ENCODE measurements at places on chromosomes 1 and 21. TPM values are rescaled to one million over a fixed set of nuclear protein-coding genes. Genes with fewer than 3 reads are reported as not detected.

GRCh38 chr1:29406814-29407213 lies 170.5 kb downstream of the PTPRU start:
- H3K27ac ChIP-seq: no peak overlapping the region
- no peaks in the 10 kb centered on the region for H3K4me1 ChIP-seq
- H3K36me3 ChIP-seq: no peaks in the 10 kb centered on the region
- DNase-seq: no peak
- H3K27me3 ChIP-seq: no peaks in the 10 kb centered on the region
- no peak overlapping the region for H3K4me3 ChIP-seq

Gene LEFTY1
- 7.3 TPM for polyA plus RNA-seq

DNA sequence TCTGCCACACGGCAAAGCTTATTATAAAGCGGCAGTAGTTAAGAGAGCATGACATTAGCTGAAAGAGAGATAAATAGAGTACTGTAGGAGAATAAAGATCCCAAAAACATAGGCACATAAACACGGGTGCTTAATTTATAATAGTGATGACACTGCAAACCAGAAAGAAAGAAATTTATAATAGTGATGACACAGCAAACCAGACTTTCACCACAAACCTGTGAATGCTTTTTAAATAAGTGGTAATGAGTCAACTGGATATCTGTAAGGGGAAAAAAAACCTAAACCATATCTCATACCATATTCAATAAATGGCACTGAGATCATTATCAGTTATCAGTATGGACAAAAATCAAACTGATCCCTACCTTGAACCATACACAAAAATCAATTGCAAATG lies 25.5 kb downstream of the USP1 start:
- no peak for DNase-seq
- H3K27me3 ChIP-seq: no peaks in the 10 kb centered on the region
- no peak overlapping the region for H3K27ac ChIP-seq
- H3K4me1 ChIP-seq: no peaks in the 10 kb centered on the region
- no peaks in the 10 kb centered on the region for H3K36me3 ChIP-seq
- H3K4me3 ChIP-seq: no peak overlapping the region

Gene TMEM200B
- polyA plus RNA-seq: 4.8 TPM

DNA sequence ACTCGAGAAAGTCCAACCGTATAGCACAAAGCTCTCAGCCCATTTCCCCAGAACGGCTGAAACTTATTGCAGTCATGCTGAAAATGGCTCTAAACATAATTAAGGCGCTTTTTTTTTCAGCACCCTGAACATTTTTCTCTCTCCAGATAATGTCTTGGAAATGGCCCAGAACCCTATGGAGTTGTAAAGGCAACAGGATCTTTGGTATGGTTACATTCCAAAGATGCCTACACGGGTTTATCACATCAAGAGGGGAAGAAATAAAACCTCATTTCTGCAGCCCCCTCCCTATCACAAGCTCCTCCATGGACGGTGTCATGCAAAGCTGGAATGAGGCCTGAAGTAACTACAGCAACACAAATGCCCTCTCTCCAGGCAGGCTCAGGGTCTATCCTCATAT lies 126.4 kb upstream of the GALNT2 start:
- no peak overlapping the region for H3K4me3 ChIP-seq
- no peaks in the 10 kb centered on the region for H3K27me3 ChIP-seq
- H3K27ac ChIP-seq: no peak overlapping the region
- H3K4me1 ChIP-seq: no peaks in the 10 kb centered on the region

DNA sequence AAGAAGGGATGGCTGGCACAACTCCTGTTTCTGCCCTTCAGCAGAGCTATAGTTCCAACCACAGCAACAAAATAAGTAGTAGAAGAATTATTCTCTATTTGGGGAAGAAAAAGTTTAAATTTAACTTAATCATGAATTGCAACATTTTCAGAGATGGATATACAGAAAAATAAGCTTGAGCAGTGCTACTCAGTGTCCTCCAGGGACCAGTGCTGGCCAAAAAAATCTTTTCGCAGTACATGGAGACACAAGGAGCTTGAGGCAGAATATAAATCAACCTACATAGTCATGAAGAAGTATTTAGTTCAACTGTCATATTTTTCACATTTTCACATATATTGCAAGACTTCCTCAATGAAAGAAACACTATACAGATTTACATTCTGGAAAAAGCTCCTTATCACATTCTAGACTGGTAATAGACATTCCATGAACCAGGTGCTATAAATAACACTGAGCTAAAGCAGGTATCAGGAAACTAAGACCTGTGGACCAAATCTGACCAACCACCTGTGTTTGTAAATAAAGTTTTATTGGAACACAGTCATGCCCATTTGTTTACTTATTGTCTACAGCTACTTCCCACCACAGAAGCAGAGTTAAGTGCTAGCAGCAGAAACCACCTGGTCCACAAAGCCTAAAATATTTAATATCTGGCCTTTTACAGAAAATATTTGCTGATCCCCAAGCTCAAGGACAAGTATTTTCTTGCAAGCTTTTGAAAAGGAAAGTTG lies 101.9 kb downstream of the RGS21 start:
- DNase-seq: no peak
- H3K4me1 ChIP-seq: no peaks in the 10 kb centered on the region
- no peaks in the 10 kb centered on the region for H3K27me3 ChIP-seq
- H3K4me3 ChIP-seq: no peak overlapping the region
- H3K27ac ChIP-seq: no peak overlapping the region

GRCh38 chr1:23200883-23201282 lies 16.4 kb downstream of the HTR1D start:
- H3K4me1 ChIP-seq: 0 out of 2 replicates have a peak, but pooled peaks cover 3% of the 10 kb centered on the region
- no peak overlapping the region for H3K4me3 ChIP-seq
- no peaks in the 10 kb centered on the region for H3K27me3 ChIP-seq
- no peaks in the 10 kb centered on the region for H3K36me3 ChIP-seq
- no peak for DNase-seq

Gene LYSMD1
- polyA plus RNA-seq: 2.5 TPM

- DNase-seq: no peak
- no peaks in the 10 kb centered on the region for H3K27me3 ChIP-seq
- H3K36me3 ChIP-seq: no peaks in the 10 kb centered on the region
- no peak overlapping the region for H3K27ac ChIP-seq
- no peak overlapping the region for H3K4me3 ChIP-seq
These were observed 22.5 kb downstream of the CAMK2N1 start for GRCh38 chr1:20463502-20463901.

DNA sequence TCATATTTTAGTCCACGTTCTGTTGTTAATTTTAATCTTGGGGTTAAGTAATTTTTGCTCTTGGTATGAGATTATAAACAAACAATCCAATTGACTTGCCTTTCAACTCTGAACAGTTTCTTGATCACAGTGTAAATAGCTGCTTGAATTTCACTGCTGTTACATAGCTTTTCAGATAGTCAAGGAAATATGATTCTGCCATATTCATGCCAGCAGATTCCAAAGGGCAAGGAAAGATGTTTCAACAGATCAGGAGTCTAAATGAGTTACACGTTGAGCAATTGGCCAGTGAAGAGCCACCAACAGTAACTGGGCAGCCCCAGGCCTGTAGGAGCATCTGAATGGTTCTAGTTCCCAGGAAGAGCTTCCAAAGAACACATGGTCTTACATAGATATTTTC lies 93.6 kb downstream of the LEPR start:
- DNase-seq: no peak
- H3K4me1 ChIP-seq: no peaks in the 10 kb centered on the region
- H3K27ac ChIP-seq: no peak overlapping the region
- no peaks in the 10 kb centered on the region for H3K27me3 ChIP-seq

DNA sequence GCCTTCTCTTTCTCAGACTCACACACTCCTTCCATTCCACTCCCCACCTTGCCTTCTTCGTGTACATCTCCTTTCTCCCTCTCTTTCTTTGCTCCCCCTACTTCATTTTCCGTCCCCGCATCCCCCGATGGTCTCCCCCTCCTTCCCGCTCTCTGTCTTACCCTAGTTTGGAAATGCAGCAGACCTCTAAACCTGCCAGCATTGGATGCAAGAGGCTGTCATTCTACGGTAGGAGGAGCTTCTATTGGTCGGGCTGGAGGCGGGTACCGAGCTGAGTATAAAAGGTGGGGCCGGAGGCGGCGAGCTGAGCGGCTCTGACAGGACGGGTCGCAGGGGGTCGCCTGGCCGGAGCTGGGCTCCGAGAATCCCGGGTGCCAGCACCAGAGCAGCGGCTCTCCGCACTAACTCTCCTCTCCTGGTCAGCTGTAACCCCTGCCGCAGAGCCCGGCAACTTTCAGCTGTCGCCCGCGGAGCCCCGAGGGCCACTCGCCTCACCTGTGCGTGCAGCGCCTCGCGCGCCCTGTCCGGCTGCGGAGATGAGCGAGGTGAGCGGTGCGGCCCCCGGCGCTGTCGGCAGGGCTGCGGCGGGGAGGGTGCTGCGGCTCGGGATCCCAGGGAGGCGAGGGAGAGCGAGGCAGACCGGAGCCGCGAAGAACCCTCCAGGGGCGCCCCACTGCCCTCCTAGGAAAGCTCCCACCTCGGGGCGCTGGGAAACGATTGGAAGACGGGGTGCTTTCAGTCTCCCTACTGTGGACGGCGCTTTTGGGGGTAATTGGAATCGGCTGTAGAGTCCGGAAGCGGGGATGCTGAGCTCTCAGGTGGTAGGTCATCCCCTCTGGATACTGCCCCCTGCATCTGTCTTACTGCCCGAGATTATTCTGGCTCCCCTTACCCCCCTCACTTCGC lies at the start of gene PCP4L1:
TSS of gene PCP4L1 (plus strand) at position 307 of the 906 bp plus-strand sequence. CDS start at position 537, 230 bp downstream.
- no peaks in the 10 kb centered on the region for H3K36me3 ChIP-seq
- H3K4me1 ChIP-seq: no peaks in the 10 kb centered on the region
- peaks cover 25% of the 10 kb centered on the region for H3K27me3 ChIP-seq
- peak; percentile 91 for DNase-seq

Gene PLPPR5
- polyA plus RNA-seq: 1.9 TPM

DNA sequence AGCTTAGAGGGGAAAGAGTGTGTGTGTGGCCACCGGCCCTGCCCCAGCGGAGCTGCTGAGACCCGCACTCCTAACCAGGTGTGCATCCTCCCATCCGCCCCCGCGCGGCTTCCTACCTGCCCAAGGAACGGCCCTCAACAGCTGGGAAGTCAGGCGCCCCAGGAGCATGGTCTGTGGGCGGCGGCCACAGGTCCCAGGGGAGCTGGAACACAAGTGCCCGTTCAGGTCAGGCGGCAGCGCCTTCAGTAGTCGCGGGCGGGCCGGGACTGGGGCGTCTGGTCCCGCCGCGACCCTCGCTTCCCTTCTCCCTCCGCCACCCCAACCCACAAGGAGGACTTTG lies 448 bp downstream of the AURKAIP1 start:
- H3K36me3 ChIP-seq: no peaks in the 10 kb centered on the region
- peak overlapping the region; percentile 62 for H3K27ac ChIP-seq
- no peak for DNase-seq
- H3K4me3 ChIP-seq: peak overlapping the region; percentile 88
- no peaks in the 10 kb centered on the region for H3K27me3 ChIP-seq

- H3K4me3 ChIP-seq: no peak overlapping the region
- peaks cover 5% of the 10 kb centered on the region for H3K4me1 ChIP-seq
- no peak for DNase-seq
- H3K27me3 ChIP-seq: peaks cover 9% of the 10 kb centered on the region
- no peak overlapping the region for H3K27ac ChIP-seq
These were observed 36.6 kb downstream of the WNT3A start for GRCh38 chr1:228043281-228043848.

DNA sequence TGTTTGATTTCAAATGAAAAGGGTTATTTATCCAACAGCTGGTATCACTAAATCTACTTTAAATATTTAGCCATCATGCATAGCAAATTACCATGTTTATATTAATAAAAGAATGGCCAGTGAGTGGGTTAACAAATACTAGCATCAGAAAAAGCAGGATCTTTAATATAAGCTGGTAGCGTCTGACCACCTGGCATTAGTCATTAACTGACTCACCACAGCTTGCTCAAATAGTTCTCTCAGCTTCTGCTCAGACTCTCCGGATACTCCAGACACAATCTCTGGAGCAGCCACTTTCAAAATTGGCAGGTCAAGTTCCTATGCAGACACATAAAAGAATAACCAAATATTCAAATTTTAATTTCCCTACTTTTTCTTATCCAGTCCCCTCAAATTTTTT lies 29.6 kb downstream of the NVL start:
- H3K27me3 ChIP-seq: no peaks in the 10 kb centered on the region
- peaks cover 5% of the 10 kb centered on the region for H3K36me3 ChIP-seq
- no peak overlapping the region for H3K4me3 ChIP-seq
- H3K4me1 ChIP-seq: no peaks in the 10 kb centered on the region

DNA sequence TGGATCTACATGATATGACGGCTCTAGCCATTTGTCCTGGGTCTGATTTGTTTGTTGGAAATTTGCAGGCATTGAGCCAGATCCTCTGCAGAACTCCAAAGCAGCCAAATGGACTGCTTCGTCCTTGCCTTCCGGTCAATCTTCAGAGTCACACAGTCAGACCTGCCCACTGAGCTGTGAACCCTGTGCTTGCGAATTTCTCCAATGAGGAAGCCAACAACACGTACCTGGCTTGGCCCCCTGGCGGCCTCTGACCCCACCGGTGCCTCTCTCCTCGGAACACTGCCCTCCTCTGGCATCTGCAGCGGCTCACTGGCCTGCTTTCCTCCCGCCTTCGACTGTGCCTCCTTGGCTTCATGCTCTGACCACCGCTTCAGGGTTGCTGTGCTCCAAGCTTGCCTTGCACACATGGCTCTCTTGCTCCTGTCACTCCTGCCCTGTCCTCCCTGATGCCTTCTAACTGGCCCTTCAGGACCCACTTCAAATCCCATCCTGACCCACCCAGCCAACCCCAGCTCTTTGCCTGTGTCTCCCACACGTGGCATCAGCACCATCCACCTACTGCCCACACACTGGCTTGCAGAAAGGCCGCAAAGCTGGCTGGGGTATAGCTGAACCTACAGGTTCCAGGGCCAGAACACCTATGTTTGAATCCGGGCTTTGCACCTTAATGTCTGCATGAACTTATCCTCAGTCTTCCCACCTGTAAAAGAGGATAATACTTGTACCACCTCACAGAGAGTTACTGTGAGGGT lies 128.2 kb downstream of the KCNN3 start:
- H3K27ac ChIP-seq: no peak overlapping the region
- H3K27me3 ChIP-seq: no peaks in the 10 kb centered on the region

GRCh38 chr1:60091195-60091715 lies 17.7 kb upstream of the C1orf87 start:
- no peak for DNase-seq
- no peaks in the 10 kb centered on the region for H3K36me3 ChIP-seq
- no peak overlapping the region for H3K27ac ChIP-seq
- no peak overlapping the region for H3K4me3 ChIP-seq
- no peaks in the 10 kb centered on the region for H3K27me3 ChIP-seq

DNA sequence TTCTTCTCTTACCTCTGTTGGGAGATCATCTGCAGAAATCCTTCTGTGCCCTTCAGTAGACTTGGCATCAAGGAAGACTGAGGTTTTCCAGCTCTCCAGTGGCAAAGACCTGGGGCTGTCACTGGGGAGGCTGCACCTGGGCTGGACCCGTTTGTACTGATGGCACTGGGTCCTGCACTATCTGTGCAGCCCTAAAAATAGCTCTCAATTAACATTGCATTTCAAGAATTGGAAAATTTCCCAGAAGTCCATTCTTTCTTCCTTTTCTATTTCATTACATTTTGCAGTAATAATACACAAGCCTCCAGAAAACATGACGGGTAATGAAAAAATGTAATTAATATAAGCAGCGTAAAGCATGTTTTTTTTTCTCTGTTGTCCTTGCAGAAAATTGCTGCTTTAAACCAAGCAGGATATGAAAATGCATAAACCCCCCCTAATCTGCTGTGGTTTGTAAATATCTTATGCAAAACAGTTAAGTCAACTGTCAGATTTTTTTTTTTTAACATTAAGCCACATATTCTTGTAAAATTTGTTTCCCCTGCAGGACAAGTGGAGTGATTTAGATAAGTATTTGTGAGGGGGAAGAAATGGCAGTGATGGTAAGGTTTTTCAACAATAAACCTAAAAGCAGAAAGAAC lies 64.9 kb downstream of the LMO4 start:
- no peaks in the 10 kb centered on the region for H3K4me1 ChIP-seq
- H3K27me3 ChIP-seq: no peaks in the 10 kb centered on the region
- no peak overlapping the region for H3K4me3 ChIP-seq
- no peak overlapping the region for H3K27ac ChIP-seq
- DNase-seq: no peak
